Common myeloid progenitor, CD34-positive (primary cell): ENCODE measurements at places on chromosomes 1 and 21.

- DNase-seq: no peak
These were observed 10.1 kb downstream of the MFSD2A start for GRCh38 chr1:39965044-39965443.

DNA sequence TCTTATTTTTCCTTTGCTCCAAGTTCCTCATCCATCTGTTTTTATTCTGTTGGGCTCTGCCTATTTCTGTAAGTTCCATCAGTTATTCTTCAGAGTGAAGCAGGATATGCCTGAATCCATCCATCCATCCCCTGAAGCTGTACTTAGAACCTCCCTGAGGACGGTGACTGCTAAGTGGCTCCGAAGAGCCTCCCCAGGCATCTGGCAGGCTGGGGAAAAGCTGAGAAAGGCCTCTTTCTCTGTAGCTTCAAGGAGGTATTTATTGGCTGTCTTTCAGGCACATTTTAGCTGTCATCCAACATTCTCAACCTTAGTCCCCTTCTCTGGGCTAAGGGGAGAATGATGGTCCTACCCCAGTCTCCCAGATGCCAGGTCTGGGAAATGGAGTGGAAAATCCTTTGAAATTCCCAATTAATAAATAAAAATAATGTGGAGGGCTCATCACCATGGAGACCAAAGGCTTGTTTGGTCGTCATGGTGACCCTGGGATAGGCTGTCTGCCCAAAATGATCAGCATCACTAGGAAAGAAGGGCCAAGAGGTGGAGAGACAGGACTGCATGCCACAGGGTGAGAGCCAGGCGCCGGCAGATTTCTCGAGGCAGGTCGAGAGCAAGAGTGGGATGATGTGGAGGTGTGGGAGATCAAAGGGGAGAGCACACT is 82.0 kb downstream of the UBIAD1 start:
- DNase-seq: peak; percentile 11

GRCh38 chr1:36748466-36748865 is 265.8 kb upstream of the CSF3R start:
- no peak for DNase-seq

DNA sequence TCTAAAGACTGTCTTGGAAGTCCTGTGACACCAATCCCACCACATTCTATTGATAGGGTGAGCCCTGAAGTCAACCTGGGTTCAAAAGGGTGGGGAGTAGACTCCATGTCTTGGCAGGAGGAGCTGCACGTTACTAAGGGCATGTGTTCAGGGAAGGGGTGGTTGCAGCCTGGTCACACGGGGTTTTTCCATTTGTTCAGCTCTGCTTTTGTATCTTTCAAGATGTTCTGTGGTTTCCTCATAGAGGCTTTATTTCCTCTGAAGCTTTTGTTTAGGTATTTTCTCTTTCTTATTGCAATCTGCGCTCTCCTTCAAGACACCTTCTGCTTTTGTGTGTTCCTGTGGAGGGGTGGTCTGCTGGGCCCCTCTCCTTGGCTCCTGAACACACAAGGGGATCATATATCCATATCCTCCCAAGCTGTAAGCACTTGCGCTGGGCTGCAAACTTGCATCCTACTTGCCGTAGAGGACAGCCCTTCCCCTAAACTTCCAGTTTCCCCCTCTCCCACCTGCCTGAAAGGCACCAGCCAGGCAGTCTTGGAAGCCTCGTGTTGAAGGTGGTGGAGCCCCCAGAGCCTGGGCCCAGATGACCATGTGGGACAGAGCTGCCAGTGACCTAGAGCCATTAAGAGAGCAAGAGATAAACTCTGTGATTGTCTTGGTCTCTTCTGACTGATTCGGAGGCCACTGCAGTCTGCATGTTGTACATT is 62.5 kb upstream of the TRAPPC10 start:
- no peak for DNase-seq

- DNase-seq: no peak
These were observed 10.1 kb downstream of the TMEM63A start for GRCh38 chr1:225872075-225872430.

DNA sequence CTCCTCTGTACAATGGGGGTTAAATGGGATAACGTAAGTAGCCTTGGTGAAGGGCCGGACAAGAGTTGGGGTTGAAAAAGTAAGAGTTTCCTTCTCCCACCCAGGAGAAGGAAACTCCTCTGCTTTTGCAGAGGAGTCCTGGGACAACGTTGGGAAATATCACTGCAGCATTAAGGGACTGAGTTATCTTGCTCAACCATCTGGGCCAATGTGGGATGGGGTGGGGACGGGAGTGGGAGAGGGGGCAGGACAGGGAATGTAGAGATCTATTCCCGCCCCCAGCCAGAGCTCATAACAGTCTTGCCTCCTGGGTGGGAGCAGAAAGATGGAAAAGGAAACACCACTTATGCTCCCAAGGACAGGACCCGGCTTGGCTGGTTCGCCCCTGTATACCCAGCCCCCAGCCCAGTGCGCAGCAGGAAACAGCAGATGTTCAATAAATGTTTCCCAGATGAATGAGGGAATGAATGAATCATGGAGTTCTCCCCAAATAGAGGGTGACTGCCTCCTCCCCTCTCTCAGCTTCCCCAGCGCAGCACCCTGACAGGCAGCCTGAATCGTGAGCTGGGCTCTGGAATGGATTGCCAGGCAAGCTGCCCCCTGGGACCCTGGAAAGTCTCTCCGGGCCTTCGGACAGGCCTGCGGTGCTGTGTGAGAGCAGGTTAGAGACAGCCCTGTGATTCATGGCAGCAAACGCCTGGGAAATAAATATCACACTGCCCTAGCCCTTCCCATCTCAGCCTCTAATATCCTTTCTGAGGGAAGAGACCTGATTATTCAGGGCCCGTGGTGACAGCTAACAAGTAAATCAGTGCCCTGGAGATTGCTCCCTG is 24.8 kb downstream of the FBXO2 start:
- no peak for DNase-seq

DNA sequence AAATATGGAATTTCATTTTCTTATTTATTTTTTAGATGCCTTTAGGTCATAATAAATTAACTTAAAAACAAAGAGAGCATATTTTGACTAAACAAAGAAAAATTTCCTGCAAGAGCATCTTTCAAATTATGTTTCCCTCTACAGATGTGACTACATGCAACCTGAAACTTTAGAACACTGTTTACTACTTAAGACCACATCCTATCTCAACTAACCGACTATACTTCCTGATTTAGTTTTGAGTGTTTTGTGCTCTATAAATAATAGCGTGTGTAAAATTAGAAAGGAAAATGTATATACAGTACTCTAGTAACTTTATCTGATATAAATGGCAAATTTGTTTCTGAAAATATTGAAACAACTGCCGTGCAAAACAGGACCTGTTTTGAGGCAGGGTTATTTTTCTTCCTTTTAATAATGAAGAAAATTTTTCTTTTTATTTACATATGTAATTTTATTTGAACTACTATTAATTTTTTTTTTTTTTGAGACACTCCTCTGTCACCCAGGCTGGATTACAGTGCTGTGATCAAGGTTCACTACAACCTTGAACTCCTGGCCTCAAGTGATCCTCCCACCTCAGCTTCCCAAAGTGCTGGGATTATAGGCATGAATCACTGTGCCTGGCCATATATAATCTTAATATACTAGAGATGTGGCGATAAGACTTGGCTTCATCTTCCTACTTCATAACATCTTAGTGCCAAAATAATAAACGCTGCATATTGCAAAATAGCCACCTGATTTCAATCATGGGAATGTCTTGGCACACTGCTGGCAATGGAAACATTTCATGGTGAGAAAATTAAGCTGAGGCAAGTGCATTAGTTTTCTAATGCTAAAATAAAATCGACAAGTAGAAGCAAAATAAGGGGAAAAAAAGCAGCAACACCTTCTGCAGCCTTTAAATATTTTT is 12.3 kb downstream of the ZRANB2 start:
- no peak for DNase-seq

DNA sequence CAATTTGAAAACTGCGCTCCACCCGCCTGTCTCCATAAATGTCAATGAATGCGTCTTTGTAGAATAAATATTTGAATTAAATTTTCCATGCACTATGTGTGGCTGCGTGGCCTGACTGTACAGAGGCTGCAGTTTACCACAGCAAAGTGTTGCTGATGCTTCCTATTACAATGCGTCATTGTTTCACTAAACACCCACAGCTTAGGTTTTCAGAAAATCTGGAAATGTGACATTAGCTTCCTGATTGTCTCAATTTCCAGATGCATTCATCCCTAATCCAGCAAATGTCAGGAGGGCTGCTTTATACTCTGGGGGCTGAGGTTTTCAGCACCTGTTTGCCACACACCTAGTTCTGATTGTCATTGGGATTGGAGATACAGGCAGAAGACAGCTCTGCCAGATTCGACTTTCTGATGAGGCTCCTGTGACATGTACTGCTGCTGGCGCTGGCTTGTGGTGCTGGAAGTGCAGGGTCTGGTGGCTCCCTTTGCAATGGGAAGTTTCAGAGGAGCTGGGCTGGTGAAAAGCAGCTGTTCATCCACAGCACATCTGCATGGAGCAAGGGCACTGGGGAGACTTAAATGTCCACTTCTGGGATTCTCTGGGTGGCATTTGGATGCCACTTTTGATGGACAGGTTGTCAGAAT is 40.0 kb downstream of the URB2 start:
- no peak for DNase-seq

GRCh38 chr1:38173157-38173831 is 126.7 kb upstream of the POU3F1 start:
- no peak for DNase-seq

DNA sequence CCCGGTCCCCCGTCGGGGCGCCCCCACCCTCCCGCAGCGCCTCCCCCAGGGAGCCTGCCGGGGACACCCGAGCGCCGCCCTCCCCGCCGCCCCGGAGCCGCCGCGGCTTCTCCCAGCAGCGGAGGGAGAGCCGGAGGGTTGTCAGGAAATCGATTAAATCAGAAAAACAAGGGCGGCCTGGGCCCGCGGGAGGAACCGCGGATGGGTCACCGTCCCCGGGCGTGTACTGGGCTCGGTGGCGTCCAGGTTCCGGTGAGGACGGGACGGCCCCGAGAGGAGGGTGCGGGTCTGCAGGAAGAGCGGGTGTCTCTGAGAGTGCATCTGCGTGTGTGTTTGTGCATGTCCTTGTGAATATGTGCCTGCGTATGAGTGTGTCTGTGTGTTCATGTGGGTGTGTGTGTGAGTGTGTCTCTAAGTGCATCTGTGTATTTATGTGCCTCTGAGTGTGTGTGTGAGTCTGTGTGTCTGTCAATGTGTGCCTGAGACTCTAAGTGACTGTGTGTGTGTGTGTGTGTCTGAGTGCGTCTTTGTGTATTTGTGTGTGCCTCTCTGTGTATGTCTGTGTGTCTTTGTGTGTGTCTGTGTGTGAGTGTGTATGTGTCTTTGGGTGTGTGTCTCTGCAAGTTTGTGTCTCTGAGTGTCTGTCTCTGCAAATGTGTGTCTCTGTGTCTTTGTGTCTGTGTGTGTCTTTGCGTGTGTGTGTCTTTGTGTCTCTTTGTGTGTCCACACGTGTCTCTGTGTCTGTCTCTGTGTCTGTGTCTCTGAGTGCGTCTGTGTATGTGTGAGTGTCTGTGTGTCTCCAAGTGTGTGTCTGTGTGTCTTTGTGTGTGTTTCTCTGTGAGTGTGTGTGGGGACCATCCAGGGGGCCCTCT is 1.1 kb downstream of the SPSB1 start:
- DNase-seq: no peak

DNA sequence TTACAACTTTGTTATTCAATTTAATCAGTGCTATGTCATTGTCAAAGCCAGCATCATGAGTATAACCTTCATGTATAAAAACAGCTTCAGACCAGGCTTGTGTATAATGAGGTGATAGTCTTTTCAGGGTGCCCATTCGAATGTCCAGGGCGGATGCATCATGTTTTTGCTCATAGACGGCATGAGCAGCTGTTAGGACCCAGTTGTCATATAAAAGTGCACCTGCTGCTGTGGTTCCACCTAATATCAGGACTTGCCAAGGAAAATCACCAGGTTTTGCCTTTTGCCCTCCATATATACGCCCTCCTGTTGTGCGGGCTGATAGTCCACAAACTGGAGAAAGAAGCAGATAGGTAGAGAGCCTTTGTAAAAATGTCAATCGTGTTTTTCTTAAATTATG is 14.9 kb downstream of the TARDBP start:
- no peak for DNase-seq

GRCh38 chr1:93670141-93670540 is 11.5 kb downstream of the BCAR3 start:
- peak; percentile 71 for DNase-seq

GRCh38 chr1:240843798-240844197 is 231.8 kb upstream of the GREM2 start:
- DNase-seq: no peak

DNA sequence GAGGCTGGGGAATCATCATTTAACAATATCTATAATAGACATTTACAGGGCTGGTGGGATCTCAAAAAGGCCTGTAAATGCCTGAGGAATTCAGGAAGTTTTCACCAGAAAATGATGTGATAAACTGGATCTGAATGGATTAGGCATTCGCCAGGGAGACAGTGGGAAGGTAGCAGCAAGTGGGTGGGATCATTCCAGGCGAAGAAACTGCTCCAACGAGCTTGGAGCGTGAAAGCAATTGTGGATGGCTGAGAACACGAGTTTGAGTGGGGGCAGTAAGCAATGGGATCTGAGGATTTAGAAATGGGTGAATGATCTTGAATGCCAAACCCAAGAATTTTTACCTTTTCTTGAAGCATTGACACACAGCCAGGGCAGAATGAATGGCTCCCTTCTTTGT is 8.9 kb upstream of the NDUFS5 start:
- no peak for DNase-seq

GRCh38 chr21:35994613-35995012 is 65.7 kb downstream of the SETD4 start:
- peak; percentile 63 for DNase-seq

GRCh38 chr21:36859744-36860501 is 106.5 kb downstream of the HLCS start:
- peak; percentile 34 for DNase-seq

DNA sequence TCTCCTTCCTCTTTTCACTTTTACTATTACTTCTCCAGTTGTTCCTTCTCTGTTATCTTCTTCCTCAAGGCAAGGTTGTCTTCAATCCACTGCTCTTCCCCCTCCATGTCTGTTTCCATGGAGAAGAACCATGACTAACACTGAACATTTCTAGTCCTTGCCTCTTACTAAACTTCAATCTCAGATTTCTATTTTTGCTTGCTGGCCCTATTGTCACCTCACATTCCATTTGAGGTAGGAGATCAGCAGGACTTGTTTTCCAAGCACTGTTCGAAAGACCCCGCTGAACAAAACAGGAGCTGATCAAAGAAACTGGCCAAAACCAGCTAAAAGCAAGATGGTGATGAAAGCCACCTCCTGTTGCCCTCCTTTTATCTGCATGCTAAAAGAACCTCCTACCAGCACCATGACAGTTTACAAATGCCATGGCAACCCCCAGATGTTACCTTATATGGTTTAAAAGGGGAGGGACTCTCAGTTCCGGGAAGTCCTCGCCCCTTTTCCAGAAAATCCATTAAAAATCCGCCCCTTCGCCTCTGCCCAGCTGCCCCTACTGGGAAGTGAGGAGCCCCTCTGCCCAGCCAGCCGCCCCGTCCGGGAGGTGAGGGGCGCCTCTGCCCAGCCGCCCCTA is 22.6 kb downstream of the GON4L start:
- DNase-seq: no peak

DNA sequence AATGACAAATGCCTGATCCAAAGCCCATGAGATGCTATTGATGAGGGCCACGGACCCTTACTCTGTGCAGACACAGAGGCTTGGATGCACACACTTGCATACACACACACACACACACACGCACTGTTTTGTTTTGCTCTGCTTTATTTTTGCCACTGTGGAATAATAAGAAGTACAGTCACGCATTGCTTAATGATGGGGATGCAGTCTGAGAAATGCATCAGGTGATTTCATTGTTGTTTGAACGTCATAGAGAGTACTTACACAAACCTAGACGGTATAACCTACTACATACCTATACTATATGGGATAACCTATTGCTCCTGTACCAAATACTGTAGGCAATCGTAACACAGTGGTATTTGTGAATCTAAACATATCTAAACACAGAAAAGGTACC is 104.4 kb downstream of the RHOU start:
- DNase-seq: no peak
